ENCODE measurements at places on chromosomes 1 and 21.
A peak's percentile ranks its signal among the peaks of the same experiment; 100 is the strongest.

GRCh38 chr1:222009105-222009730, 267.3 kb upstream of the DUSP10 start:
- no peak for DNase-seq

DNA sequence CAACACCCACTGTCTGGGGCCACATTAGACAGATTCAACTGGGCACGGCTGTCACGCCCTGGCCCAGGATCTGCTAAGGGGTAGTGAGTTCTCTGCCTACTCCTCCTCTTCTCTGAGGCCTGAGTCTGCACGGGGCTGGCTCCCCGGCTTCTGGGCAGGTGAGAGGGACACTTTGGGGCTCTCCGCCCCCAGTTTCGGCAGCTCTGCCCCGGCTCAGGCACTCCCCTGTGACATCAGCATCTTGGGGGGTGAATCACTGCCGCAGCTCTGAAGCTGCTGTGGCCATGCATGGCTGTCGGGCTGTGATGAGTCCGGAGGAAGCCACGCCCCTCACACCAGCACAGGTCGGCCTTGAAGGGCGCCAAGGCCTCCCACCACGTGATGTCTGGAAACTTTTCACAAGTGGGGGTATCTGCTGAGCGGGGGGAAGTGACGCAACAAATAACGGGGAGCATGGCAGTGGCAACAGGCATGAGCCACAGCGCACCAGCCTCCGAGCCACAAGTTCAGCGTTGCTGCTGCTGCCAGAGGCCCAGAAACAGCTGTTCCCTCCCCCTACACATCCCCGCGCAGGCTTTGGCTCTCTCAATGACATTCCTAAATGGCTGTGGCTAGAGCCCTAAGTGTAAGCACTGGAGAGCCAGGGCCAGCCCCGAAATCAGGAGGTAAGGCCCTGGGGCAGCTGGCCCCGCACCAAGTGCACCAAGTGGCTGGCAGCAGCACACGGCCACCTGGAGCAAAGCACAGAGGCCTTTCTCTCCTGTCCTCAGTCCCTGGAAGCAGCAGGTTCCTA, 26.3 kb downstream of the ZBTB17 start:
- no peak for DNase-seq

- DNase-seq = no peak
Measured at GRCh38 chr1:63601061-63601460, 7.8 kb downstream of the PGM1 start.

DNA sequence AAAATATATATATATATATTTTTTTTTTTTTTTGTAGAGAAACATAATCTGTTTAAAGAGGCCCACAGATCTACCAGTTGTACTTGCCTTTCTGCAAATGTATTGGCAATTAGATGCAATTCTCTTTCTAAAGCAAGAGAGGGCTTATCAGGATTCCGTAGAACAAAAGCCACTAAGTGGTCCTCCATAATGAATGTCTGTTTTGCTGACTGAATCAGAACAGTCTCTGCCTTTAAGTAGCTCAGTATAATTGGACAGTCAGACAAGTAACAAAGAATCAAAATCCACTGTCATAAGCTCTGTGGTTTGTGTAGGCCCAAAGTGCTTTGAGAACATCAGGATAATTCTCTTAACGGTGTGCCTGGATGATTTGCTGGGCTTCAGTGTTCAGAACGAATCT, 17.3 kb downstream of the SARS1 start:
- DNase-seq = no peak

- peak; percentile 63 for DNase-seq
Measured at GRCh38 chr21:35231090-35231489, 182.0 kb upstream of the RUNX1 start.

GRCh38 chr1:227434808-227435444, 116.6 kb upstream of the CDC42BPA start:
- no peak for DNase-seq

DNA sequence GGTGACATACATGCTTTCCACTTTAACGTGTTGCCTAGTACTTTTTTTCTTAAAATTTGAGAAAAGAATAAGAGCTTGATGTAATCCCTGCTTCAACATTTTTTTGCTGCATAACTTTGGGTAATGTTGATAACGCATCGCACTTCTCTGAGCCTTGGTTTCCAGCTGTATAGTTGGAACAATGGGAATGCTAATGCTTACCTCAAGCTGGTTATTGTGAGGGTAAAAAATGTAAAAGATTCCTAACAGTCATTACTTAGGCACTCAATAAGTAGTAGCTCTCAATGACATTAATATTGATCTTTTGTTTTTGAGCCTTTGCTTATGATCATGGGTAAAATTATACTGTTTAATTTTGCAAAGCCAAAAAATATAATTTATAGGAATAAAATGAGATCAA, 683.3 kb upstream of the CXADR start:
- DNase-seq = no peak

DNA sequence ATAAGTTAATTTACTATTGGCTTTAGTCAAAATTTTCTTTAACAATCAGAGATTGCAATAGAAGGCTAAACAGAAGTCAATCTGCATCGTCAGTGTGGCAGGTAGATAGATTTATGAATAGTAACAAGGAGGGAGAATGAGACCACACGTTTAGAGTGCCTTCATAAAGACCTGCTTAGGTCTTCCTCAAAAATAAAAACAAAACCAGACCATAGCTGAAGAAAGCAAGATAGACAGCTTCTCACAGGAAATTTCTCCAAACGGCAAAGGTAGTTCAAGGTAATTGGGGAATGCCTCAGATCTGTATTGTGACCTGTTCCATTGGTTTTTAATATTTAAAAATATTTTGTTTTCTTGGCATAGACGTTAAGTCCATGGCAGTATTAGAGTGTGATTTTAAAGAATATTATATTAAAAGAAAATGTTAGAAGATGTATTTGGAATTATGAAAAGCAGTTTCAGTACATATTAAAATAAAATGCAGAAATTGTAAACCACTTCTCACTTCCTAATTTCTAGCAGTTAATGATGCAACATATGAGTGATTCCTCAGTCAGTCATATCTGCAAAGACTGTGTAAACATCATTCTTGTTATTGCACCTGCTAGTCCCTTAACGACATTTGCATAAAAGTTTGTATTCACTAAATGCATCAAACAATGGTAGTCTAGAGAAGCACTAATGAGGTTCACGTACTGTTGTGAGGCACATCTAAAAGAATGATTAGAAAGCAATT, 278.0 kb downstream of the HLX start:
- DNase-seq = no peak

DNA sequence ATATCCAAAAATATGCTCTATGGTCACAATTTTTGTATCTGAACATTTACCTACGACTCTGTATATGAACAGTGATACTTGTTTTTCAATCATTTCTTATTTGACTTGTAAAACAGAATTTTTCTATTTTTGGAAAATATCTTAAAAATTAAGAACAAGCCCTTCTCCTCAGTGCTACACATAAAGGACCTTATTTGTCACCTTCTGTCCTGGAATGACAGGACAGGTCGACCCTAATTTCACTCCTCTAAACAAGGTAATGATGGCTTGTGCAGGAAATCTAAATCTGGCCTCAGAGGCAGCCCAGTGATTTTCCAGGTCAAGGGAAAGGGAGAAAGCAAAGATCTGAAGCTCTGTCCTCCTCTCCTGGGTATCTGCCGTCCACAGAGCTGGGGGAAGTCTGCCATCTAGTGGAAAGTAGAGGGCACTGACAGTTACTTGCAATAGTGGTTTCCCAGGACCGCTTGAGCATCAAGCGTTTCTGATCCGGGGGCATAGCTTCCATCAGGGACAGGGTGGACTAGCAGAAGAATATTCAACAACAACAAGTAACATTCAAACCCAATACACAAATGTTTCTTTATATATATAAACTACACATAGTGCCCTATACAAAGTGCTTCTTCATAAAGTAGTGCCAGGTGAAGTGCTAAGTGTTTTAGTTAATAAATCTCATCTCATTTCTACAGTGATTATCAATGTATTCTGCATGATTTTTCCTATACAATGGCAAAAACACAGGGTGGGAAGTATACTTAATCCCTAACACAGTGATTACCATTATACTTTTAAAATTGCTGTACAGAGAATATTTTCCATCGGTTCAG, 74.6 kb downstream of the SLC25A24 start:
- DNase-seq = peak; percentile 72

- DNase-seq = no peak
Measured at GRCh38 chr1:109832945-109833344, 69.2 kb upstream of the EPS8L3 start.

- DNase-seq = peak; percentile 79
Measured at GRCh38 chr1:156689035-156689952, 12.1 kb upstream of the NES start.

DNA sequence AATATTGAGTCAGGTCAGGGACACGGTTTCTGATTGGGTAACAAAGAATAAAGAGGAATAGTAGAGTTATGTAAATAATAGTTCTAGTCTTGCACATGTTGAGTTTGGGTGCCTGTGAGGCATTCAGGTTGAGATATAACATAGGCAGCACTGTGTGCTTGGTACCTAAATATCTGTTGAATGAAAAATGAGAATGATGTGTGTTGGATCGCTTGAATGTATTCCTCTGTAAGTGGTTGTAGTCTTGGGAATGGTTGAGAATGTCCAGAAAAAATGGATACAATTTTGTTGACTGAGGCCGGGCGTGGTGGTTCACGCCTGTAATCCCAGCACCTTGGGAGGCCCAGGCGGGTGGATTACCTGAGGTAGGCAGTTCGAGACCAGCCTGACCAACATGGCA, 116.3 kb upstream of the HNRNPU start:
- no peak for DNase-seq

All from NCI-H345 (cell line).